ENCODE measurements at places on chromosomes 1 and 21. TPM values are rescaled to one million over a fixed set of nuclear protein-coding genes. Genes with fewer than 3 reads are reported as not detected.

Gene GPR153
- 23.9 TPM for total RNA-seq

Gene SIKE1
- 27.6 TPM for total RNA-seq

Gene MAP7D1
- 69.0 TPM for total RNA-seq

Gene GPR52
- total RNA-seq, result 0.94 TPM

Gene CD164L2
- total RNA-seq, result 0.82 TPM

Gene HORMAD1
- not detected for total RNA-seq

Gene CDA
- 5.3 TPM for total RNA-seq

Gene AGPAT3
- total RNA-seq, result 35.6 TPM

Gene NEXN
- total RNA-seq, result 3.1 TPM

GRCh38 chr1:5125208-5125607, 470.8 kb downstream of the AJAP1 start:
- DNase-seq, result no peak

- DNase-seq, result no peak
Measured at GRCh38 chr1:48233666-48234485, 11.4 kb downstream of the SLC5A9 start.

GRCh38 chr1:36107394-36107793, 17.6 kb downstream of the COL8A2 start:
- DNase-seq, result no peak

DNA sequence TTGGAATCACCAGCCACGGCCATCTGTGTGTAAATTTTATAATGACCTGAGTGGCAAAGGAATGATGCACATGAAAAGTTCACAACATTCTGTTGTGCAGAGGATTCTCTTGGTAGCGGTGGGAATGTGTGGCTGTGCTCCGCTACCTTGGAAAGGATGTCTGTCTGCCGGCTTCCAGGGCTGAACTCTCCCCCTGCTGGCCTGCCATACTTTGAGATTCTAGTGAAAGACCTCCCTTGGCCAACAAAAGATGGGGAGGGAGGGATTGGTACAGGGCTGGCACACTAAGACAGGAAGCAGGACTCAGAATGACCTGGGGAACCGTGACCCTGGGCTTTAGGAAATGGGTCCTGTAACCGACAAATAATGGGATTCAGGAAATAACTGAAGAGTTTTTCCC, 194.5 kb upstream of the PLD5 start:
- DNase-seq, result no peak

GRCh38 chr1:1827089-1827848, 49.0 kb upstream of the NADK start:
- DNase-seq, result no peak

GRCh38 chr1:108627256-108627655, 33.6 kb downstream of the HENMT1 start:
- no peak for DNase-seq

DNA sequence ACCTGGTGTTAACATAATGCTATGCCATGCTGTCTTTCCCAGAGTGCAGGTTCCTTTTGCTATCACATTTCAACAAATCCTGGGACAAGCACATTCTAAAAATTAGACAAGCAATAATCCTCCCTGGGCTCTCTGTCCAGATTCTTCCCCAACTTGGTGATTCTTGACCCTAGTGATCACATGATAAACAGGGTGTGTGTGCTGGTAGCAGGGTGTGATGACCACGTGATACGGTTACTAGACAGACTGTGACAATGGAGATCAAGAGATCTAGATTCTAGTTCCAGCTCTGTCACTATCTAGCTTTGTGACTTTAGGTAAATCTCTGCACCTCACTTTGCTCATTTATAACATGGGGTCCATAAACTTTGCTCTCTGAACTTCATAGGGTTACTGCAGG, 61.9 kb upstream of the HSD17B7 start:
- DNase-seq, result no peak

DNA sequence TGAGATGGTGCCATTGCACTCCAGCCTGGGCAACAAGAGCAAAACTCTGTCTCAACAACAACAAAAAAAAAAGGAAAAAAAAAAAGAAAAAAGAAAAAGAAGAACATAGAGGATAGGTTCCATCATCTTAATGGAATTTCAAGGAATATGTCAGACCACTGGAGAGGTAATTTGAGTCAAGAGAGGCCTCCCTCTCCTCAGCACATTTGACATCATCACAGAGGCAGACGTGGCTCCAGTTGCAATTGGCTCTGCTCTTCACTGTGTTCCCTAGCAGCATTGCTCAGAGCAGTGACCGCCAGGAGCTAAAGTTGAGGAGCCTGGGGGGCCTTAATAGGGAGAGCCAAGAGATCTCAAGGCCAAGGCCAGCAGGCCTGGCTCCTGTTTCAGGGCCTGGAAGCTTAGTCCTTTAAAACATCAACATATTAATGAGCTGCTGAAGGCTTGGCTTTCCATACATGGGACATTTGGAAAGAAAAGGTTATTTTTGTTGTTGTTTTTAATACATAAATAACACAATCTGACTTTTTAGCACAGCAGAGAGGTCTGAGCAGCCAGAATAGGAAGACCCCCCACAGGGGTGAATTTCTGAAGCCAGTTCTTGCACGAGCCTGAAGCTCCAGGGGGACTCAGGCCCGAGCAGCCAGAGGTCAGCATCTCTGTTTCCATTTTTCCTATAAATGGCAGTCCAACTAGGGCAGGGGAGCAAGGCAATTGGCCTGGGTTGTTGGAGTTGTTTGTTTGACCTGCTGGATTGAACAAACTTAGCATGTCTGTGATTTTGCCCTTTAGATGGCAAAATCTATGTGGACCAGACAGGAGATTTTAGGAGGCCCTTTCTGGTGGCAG, 118.3 kb upstream of the FGGY start:
- peak; percentile 83 for DNase-seq

GRCh38 chr1:201009962-201010645, 13.4 kb downstream of the KIF21B start:
- no peak for DNase-seq

- DNase-seq, result no peak
Measured at GRCh38 chr1:203153989-203154821, 21.4 kb downstream of the MYBPH start.

GRCh38 chr1:33358114-33358794, 37.4 kb upstream of the A3GALT2 start:
- no peak for DNase-seq

GRCh38 chr1:157482174-157482573, 70.1 kb downstream of the FCRL5 start:
- no peak for DNase-seq

DNA sequence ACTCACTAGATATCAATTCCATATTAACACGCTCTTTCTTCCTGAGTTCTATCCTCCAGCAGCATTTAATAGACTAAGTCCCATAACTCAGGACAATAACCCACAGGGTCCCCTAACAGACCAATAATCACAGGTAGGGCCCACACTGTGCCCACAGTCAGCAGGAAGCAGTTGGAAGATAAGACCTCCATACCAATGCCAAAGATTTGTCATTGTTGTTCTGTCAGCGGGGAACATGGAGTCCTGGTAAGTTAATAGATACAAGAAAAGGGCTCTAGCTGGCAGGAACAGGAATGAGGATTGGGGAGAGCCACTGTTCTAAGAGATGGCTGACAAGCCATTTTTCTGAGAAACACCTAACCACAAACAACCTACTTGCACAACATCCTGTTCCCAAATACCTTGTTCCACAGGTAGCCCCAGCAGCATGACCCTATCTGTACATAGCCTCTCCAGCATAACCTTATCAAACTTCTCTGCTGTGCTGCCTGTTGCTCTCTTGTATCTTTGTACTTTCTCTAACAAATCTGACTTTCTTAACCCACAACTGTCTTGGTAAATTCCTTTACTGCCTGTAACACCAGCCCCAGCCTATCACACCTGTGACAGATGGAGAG, 142.0 kb upstream of the KCNJ15 start:
- no peak for DNase-seq

DNA sequence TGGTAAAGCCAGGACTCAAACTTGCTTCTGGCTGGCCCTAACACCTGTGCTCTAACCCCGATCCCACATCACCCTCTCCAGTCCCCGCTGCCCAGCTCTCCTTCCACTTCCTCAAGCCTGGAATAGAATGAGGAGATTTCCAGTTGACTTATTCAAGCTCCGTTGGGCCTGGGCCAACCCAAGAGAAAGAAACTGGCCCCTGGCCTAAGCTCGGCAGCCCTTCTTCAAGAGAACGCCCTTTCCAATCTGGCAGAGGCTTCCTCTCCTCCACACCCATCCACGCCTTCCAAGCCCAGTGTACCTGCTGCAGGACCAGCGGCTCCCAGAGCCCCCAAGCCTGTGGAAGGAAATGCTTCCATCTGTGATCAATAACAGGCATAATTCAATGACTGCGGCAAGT, 51.9 kb downstream of the LRRN2 start:
- DNase-seq, result no peak

GRCh38 chr1:116879478-116880133, 30.1 kb upstream of the PTGFRN start:
- DNase-seq, result no peak

DNA sequence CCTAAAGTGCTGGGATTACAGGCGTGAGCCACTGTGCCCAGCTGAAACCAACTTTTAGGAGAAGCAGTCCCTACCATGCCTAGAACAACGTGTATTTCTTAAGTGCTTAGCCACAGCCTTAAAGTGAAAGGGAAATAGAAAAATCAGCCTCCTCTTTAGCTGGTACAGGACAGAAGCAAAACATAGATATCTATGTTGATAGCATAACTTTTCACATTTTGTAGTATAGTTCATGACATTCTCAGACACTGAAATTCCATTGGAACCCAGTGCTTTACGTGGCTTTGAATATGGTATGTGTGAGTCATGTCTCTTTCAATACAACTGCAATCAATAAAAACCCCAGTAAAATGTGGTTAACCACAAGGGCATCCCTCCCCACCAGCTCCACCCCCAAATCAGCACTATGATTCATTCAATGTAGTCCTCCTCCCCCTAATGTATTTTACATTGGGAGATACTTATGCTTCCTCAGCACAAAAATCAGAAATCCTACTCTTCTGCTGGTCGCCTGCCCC, 32.1 kb downstream of the TGFB2 start:
- DNase-seq, result no peak

DNA sequence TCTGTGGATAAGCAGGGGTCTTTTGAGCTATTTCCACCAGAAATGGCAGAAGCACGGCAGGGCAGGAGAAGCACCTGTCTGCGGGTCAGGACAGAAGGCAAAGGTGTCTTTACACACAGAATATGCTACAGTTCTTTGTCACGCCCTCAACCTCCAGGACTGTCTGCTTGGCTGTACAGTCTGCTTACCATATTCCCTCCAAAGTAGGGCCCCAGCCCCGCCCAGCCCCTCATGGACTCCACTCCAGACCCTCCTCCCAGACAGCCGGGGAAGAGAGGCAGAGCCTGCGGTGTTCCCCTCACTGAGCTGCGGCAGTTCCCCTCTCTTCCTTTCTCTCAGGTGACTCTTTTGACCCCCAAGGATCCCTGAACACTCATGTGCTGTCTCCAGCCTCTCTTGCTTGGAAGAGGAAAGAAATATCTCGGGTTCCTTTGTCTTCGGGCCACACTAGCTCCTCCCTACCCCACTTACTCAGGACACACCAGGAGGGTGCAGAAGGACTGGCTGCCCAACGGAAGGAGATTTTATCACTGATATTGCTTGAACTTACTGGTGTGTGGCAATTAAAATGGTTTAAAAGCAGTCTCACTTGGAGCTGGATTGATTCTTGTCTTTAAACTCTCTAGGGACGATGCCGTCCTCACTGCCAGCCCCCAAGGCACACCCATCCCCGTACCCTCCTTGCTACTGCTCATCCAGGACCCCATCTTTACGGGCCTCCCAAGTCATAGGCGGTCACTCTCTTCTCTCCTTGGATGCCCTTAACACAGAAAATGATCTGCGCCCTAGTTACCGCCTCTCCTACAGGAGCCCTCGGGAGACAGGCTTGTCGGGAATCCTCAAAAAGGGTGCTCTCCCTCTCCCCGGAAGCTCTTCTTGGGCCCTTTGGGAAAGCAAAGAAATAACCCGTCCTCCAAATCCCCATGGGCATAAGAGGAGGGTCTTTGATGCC, 169.7 kb downstream of the TOMM20 start:
- no peak for DNase-seq

DNA sequence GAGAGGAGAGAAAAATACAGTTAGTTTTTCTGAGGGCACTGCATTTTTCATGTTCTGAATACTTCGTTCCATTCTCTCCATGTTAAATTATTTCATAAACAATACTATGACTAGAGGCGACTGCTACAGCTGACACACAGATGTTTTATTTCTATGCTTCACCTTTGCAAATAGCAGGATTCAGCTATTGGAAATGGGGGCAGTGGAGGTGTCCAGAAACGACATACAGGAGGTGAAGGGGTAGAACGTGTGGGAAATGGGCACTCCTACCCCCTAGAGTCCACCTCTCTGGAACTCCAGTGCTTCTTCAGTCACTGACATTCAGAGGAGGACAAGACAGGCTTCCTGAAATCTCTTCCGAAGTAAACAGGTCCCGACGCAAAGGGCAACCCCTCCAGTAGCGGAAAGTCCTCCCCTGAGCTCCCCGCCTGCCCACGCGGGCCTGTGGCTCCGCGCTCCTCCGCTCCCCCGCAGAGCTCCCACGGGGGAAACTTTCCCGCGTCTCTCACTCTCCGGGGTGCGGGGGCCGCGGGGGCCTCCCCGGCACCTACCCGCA, 480 bp downstream of the DPYD start:
- no peak for DNase-seq

DNA sequence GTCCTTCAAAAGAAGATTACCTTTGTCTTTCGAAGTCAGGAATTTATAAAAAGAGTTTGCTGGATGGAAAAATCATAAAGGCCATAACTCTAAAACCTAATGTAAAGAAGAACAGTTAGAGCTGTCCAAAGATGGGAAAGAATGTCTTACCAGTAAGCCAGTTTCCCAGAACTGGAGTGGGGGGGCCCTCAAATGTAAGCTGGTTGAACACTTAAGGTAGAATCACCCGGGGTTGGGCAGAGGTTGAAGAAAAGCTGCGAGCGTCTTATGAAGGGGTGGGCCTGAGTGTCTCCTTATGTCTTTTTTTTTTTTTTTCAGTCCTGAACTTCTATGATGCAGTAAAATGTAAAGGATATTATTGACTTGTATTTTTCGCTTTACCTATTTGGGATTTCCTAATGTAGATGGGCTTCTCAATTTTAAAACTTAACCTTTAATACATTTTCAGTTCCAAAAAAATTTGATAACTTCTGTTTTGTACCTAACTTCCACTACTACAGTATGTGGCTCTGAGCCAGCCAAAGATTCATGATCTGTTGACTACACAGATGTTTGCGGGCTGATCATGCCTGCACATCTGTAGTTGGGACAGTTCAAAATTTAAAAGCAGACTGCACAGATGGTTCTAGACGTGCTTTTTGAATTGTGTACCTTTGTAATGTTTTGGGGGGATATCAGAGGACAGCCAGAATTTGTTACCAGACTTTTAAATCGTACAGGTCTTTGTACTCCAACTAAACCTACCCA, 43.6 kb downstream of the NFYC start:
- no peak for DNase-seq
